Left ventricle myocardium inferior (tissue), 1 donor: ENCODE measurements at places on chromosomes 2 and 18. TPM values are rescaled to one million over a fixed set of nuclear protein-coding genes. Genes with fewer than 3 reads are reported as not detected.

The VIT gene
- 8.5 TPM for total RNA-seq

DNA sequence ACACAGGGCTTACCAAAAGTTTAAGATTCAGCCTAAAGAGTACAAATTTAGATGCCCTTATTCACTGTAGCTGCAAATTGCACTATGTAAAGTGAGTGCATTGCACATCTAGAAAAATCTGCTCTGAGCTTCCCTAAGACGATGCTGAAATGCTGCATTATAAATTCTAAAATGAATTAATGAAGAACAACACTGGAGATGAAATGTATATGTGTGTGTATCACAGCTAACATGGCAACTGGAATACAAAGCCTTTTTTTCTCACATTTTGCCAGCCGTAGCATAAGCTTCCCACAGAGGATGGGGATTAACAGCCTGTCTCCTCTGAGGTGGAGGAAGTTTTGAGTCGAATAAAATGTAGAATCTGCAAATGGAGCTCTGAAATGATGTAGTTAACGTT, 338.3 kb upstream of the ZEB2 start:
- no peaks in the 10 kb centered on the region for H3K4me1 ChIP-seq
- no peak overlapping the region for H3K4me3 ChIP-seq
- H3K27ac ChIP-seq: no peak overlapping the region

The CYP27C1 gene
- 0.11 TPM for total RNA-seq

GRCh38 chr2:173630425-173631126, 275.9 kb downstream of the CDCA7 start:
- no peak for DNase-seq
- H3K4me1 ChIP-seq: no peaks in the 10 kb centered on the region
- peak overlapping the region; percentile 68 for H3K27ac ChIP-seq
- no peak overlapping the region for H3K4me3 ChIP-seq

The SOWAHC gene
- total RNA-seq: 2.3 TPM

DNA sequence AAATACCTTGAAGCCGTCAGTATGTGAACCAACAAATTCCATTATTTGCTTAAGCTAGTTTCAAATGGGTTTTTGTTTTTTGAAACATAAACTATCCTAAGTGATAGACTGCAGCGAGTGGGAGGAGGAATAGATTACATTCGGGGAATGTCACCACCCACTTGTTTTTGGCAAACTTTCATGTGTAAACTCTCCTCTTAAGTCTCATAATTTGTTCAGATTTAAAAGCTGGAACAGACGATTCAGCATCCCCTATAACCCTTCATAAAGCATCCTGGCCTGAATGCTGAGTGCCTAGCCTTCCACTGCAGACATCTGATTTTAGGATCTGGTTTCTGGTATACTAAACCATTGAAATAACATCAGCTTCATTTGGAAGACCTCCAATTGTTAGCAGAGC, 51.0 kb downstream of the CPO start:
- no peak overlapping the region for H3K27ac ChIP-seq
- no peak overlapping the region for H3K4me3 ChIP-seq
- H3K4me1 ChIP-seq: peaks cover 5% of the 10 kb centered on the region
- H3K27me3 ChIP-seq: no peaks in the 10 kb centered on the region
- DNase-seq: no peak

GRCh38 chr18:54852780-54853675, 24.8 kb downstream of the RAB27B start:
- no peaks in the 10 kb centered on the region for H3K36me3 ChIP-seq
- H3K27me3 ChIP-seq: no peaks in the 10 kb centered on the region
- no peak overlapping the region for H3K4me3 ChIP-seq
- no peaks in the 10 kb centered on the region for H3K4me1 ChIP-seq
- DNase-seq: no peak
